SK-MEL-5 (cell line): ENCODE measurements at places on chromosomes 3 and 15. TPM values are rescaled to one million over a fixed set of nuclear protein-coding genes. Genes with fewer than 3 reads are reported as not detected.

- no peak for DNase-seq
Observed at GRCh38 chr3:64344721-64345207, 119.5 kb upstream of the PRICKLE2 start.

GRCh38 chr3:169879845-169880575 is 10.3 kb upstream of the LRRC31 start:
- DNase-seq, result no peak

- no peak for DNase-seq
Observed at GRCh38 chr15:49494842-49495241, 71.8 kb downstream of the FGF7 start.

Gene BUB1B
- 34.6 and 36.9 TPM in 2 replicates for total RNA-seq

Gene PDIA5
- 31.4 and 33.4 TPM in 2 replicates for total RNA-seq

DNA sequence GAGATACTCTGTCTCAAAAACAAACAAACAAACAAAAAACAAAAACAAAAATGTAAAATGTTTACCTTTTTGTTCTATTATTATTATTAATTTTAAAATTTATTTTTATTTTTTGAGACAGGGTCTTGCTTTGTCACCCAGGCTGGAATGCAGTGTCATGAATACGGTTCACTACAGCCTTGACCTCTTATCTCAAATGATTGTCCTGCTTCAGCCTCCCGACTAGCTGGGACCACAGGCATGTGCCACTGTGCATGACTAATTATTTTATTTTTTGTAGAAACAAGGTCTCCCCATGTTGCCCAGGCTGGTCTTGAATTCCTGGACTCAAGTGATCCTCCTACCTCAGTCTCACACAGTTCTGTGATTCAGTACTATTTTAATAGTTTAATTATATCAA is 5.7 kb upstream of the SLC25A26 start:
- DNase-seq, result no peak

GRCh38 chr3:149839896-149840295 is 26.9 kb downstream of the RNF13 start:
- no peak for DNase-seq

DNA sequence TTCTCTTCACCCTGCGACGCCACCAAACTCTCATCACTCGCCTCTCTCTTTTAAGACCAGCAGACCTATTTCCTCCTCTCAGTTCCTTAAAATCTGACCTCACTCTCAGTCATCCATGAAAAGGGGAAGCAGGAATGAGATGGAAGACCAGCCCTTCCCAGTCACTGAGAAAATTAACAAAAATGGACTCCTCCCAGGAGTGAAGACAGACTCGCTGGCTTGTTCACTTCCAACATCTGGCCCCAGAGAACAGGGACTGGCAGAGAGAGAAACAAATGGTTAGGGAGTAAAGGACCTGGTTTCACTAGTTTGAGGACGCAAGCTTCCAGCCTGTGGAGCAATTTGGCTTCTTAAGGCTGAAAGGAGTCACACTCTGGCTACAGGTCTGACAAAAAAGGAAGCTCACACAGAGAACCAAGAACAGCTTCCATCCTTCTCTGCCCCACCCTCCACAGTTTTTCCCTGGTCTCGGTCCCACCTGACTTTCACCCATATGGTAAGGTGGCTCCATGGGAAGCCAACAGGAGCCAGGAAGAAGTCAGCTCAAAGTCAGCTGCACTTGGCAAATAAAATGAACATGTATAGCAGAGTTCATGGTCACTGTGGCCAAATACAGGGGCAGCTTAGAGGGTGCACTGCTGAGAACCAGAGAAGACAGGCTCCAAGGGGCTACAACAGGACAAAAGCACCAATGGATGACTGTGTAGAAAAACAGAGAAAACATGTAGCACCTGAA is 57.2 kb downstream of the ITGB5 start:
- DNase-seq, result no peak

DNA sequence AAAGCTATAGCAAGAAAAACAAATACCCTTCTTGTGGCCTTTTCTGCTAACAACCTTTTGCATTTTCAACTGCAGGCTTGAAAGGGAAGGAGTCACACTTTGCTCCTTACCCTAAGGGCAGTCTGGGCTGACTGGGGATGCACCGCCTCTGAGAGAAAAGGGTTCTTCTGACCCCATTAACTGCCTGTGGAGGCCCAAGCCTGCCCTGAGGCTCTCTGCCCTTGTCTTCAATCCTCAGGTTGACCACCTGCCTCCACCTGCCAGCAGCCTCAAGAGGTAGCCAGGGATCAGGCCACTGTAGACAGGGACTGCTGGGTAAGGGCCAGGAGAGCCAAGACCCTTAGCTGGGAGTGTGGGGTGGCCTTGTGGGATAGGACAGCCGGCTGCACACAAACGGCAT is 93.8 kb downstream of the SQOR start:
- no peak for DNase-seq

DNA sequence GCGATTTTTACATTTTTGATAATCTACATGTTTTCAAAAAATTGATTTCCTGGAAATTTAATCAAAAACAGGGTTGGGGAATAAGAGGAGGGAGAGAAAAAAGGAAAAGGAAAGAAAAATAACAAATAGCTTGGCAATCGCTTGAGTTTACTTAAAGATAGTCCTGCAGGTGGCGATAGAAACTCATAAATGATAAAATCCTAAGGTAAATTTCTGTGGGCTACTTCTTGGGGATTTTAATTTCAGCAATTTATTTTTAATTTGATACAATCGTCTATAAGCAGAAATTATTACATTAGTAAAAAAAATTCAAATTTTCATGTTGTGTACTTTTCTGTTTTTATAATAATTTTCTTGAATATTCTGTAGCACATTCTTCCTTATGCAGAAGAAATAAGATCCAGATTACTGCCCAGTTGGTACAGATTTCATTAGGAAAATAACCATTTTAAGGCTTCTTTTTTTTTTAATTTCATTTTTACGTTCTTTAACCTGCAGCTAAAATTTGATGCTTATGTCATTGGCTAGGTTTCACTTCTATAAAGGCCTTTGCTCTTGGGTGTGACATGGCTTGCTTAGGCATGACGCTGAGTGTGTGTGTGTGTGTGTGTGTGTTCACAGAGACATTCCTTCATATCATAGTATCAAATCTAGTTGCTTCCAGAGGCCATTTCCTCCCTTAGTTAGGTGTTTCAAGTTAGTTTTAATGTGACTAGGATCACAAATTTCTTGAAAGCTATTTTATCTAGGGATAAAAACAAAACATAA is 181.8 kb downstream of the MCTP2 start:
- DNase-seq, result peak; percentile 54

DNA sequence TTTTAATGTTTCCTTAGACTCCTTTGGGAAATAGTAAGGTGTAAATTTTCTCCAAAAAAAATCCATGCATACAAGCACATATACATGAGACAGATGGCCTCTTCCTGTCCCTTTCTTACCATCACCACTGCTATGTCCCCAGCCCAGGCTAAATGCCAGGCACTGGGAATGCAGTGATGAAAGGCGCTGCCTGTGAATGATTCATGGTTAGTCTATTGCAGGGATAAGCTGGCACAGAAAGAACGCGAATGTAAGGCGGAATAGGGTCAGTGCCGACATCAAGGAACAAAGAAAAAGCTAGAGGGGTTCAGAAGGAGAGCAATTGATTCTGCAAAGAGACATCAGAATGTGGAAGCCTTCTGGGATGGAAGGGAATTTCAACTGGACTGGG is 36.2 kb upstream of the CFAP161 start:
- DNase-seq, result no peak

DNA sequence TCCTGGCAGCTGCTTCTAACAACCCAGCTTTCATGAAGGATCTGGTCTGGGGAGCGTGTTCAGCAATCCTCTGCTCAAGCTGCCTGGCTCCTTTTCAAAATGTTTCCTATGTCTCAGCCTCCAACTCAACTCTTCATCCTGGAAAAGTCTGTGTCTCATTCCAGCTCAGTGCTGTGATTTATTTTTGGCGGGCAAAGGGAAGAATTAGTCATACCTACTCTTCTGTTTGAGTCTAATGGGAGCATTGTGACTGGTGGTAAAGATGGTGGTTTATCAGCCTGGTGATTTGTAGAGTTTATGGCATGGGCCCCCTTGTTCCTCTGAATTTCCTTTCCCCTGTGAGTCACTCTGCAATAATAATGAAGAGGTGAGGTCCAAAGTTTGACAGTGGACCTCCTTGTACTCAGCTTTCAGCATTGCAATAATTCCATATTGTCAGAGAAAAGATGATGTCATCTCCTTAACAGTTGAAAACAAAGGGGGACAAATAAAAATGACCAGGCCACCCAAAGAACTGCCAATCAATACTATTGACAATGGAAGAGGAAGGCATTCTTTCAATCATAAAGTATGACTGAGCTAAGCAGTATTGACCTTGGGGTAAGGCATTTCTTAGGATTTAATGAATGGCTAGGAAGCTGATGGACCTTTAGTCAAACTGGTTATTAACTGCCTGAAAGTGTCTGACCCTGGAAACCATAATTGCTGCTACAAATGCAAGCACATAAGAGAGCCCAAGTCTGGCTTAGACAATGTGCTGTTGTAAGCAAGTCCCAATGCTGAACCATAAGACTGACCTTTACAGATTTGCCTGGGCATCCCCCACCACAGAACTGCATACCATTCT is 204.7 kb upstream of the MCTP2 start:
- DNase-seq, result peak; percentile 11

DNA sequence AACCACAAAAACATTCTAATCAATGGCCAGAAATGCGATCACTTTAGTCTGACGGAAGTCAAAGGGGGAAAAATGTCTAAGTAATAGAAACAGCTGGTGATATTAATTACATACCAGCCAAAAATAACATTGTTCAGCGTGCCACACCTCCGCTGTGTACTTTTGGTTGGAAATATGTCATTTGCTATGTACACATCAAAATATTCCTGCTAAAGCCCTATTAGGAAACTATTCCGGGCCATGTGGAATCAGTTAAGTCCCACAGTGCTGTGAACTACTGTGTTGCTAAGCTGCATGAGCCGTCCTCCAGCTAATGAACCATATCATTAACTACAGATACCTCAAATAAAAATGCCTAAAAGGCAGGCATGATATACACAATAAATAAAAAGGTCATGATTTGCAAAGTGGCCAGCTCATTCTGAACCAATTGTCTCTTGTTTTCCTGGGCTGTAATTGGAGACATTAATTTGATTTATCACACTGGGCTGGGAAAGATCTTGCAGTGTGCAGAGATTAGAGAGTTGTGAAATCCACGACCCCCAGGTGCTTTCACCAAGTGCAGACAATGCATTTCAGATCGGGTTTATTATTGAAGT is 200.5 kb upstream of the LRTM1 start:
- DNase-seq, result no peak

GRCh38 chr3:69536306-69537020 is 150.6 kb upstream of the FRMD4B start:
- DNase-seq, result no peak

Gene SH2D7
- total RNA-seq, result not detected in 2 replicates

DNA sequence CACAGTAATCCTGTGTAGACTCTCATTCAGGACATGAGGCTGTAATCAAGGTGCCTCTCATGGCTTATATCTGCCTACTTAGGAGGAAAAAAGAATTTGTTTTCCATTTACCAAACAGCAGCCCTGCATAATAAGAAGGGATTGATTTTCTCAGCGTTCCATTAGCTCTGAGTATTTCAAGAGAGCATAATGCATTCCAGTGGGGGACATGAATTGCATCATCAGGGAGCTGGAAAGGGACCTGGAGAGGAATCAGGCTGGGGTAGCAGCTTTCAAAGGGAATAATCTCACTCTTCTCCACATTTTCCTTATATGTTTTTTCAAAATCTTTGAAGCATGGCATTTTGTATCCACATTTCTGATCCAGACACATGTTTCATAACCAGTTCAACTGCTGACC is 150.6 kb upstream of the ANKRD28 start:
- no peak for DNase-seq

GRCh38 chr3:116302087-116302747 is 143.1 kb downstream of the LSAMP start:
- no peak for DNase-seq

Gene SIAH2
- total RNA-seq, result 19.5 and 22.1 TPM in 2 replicates

Gene COL6A5
- total RNA-seq, result not detected in 2 replicates

- no peak for DNase-seq
Observed at GRCh38 chr3:61914276-61914675, 352.9 kb downstream of the PTPRG start.

GRCh38 chr15:74174958-74175253 is 1.4 kb downstream of the ISLR start:
- no peak for DNase-seq

Gene TEX55
- not detected in 2 replicates for total RNA-seq
